ENCODE measurements at places on chromosomes 13 and 19.

- no peak for DNase-seq
Observed at GRCh38 chr13:19601749-19602725, 31.4 kb upstream of the MPHOSPH8 start.

GRCh38 chr19:50717026-50717723 is 2.4 kb downstream of the SHANK1 start:
- DNase-seq: no peak

DNA sequence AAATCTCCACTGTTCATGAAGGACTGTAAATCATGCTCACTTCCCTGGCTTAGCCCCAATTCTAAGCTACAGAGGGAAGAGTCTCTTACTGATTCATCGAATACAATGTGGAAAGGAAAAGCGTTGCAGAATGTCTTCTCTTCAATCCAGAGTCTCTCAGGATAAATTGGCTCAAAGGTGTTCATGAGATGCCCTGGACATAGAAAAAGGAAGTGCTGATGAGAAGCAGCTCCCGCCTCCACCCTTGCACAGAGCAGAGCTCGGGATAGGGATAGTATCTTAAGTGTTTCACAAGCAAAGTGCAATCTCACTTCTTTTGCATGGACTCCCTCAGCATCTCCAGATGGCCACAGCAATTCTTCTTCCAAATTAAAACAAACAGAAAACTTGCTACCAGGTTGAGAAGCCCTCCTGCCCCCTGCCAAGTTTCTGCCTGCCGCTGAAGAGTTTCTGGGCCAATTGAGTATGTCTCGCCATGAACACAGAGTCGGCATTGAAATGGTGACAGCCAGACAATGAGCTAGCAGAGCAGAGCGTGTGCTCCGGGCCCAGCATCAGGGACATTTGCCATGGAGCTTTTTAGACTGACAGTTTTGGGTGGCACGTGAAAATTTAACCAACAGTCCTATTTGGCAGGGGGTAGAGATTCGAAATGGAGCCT is 85.7 kb downstream of the C13orf42 start:
- no peak for DNase-seq

GRCh38 chr19:42401365-42402303 is 11.5 kb upstream of the CNFN start:
- DNase-seq: no peak

GRCh38 chr13:24450530-24450929 is 62.0 kb downstream of the PARP4 start:
- no peak for DNase-seq

GRCh38 chr19:10885201-10886169 is 14.1 kb downstream of the CARM1 start:
- no peak for DNase-seq

DNA sequence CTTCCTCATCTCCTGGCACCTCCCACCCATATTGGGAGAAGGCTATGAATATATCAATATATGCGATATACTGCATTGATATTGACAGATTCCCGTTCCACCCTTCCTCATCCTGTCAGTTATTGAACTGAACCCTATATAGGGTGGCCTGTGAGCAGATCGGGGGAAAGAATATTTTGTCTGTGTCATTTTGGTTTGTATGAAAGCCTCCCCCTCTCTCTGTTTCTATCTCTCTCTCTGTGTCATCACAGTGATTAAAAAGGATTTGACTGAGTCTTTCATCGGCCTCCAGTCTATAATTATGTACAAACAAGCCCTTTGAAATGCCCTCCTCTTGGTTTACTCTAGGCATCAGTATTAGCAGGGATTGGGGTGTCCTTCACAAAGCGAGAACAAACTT is 35.7 kb downstream of the RASL11A start:
- DNase-seq: no peak

DNA sequence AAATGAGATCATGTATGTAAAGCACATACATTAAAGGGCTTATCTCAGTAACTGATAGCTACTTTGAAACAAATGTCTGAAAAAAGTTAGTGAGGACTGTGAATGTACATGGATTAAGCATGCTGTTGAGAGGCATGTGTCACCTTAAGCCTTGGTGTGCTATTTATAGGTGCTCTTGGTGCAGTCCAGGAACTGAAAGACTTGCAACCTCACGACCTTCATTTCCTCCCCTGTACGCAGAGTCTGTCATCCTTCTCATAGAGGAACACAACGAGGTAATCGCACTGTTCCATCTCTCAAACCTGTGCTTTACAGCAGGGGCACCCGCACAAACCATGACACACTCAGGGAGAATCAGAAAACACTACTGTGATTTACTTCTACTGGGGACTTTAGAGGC is 65.6 kb downstream of the UFM1 start:
- DNase-seq: no peak

DNA sequence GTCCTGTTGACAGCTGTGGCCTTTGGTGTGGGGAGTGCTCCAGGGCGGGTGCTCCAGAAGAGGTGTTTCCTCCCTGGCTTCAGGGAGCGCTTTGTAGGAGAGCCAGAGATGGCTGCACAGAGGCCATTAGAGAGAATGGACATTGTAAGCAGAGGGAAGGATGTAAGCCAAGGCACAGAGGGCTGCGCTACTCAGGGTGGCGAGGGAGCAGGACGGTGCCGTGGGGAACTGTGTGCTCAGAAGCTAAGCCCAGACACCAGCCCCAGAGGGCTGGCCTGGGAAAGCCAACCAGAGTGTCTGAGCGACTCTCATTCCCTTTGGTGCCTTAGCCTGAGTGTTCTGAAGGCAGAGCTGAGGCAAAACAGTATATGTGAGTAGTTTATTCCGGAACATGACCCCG is 92.2 kb downstream of the TSHZ3 start:
- DNase-seq: no peak

GRCh38 chr13:113630296-113630695 is 27.7 kb downstream of the ATP4B start:
- DNase-seq: no peak

GRCh38 chr19:13835791-13836723 is 40.8 kb downstream of the ZSWIM4 start:
- no peak for DNase-seq

DNA sequence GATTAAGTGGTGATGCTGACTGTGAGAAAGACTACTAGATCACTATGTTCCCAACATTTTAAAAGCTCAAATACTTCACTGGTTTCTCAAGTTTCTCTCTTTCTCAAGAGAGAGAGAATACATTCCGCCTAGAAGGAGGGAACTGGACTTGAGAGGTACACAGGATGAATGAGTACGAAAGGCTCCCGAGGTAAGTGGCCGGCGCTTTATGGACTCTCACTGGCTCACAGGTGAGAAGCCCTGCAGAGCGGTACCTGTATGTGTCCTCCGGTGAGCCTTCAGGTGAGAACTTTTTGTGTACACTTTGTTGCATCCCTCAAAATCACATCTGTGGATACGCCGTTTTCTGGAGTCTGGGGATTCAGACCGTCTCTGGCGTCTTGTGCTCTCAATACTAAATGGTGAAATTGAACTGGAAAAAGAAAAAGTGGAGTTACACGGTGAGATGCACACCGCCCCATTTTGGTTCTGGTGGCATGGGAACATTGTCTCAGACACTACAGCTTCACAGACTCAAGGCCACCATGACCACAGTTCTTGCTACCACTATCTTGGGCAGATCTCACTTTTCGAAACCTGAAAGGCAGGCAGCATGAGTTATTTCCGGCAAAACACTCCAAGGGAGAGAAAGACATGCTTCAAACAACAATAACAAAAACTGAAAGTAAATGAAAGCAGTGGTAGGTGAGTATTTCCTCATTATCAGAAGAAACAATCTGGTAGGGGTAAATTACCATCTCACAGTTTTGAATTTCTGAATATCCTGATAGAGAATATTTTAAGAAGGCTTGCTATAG is 418.9 kb downstream of the KLF12 start:
- DNase-seq: no peak

DNA sequence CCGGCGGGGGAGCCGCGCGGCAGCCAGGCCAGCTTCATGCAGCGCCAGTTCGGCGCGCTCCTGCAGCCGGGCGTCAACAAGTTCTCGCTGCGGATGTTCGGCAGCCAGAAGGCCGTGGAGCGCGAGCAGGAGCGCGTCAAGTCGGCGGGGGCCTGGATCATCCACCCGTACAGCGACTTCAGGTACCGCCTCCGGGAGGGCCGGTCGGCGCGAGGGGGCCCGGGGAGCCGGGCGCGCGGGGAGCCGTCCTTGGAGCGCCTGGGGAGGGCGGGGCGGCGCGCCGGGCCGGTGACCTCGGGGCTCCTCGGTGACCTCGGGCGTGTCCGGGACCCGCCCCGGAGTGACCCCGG is 690 bp downstream of the HCN2 start:
- DNase-seq: no peak

GRCh38 chr19:10881403-10882107 is 10.2 kb downstream of the CARM1 start:
- DNase-seq: no peak

DNA sequence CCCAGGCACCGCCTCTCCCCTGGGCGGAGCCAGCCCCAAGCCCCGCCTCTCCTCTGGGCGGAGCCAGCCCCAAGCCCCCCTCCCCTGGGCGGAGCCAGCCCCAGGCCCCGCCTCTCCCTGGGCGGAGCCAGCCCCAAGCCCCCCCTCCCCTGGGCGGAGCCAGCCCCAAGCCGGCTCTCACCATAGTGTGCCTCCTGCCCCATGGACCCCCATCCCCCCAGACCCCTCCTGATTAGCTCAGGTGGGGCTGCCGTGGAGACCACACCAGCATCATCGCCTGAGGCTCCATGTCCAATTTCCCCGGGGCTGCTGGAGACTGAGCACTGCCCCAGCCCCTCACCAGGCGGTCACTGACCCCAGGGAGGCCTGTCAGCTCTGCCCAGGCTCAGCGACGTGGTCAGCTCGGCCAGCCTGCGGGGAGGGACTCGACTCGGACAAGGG is 4.2 kb upstream of the MADCAM1 start:
- DNase-seq: no peak

- no peak for DNase-seq
Observed at GRCh38 chr13:97495678-97496077, 61.7 kb downstream of the RAP2A start.

DNA sequence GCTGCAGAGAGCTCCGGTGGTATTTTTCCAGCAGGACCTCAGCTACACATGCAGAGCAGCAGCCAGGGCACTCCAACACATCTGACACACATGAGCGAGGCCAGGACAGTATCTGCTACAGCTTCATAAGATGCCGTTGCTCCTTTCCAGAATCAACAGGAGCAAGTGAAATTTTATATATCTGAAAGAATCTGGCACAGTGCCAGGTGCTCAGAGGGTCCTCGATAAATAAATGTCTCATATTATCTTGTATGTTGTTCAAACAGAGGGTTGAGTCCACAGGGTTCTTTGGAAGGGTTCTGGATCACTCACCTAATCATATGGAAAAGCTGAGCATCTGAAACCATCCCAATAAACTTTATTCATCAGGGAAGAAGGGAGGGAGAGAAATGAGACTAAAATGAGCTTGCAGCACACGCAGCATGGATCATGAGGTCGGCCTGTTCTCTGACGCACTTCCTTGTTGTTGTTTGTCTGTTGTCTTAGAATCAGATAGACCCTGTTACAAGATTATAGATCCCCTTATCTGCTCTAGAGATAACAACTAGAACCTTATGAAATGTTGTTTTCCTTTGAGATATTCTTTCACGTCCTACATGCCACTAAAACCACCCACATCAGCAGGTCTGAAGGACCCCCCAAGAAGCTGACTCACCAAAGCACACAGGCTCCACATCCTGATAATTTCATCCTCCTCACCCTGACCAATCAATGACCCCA is 3.2 kb upstream of the METTL21C start:
- DNase-seq: no peak

DNA sequence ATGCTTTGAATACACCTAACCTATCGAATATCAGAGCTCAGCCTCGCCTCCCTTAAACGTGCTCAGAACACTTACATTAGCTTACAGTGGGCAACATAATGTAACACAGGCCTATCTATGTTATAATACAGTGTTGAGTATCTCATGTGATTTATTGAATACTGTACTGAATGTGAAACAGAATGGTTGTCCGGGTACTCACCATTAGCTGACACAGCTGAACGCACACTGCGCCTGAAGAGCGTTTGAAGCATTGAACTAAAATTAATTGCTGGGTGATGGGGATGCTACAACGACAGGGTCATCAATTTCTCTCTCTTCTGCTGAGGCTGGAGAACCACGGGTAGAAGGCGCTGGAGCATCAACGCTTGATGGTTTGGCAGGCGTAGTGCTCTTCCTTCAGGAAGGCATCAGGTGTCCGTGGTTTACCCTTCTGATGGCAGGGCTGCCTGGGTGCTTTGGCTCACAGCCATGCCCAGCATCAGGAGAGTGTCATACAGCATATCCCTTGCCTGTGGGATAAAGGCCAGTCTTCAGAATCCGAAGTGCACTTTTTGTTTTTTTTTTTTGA is 46.9 kb upstream of the UBE2L5 start:
- no peak for DNase-seq

DNA sequence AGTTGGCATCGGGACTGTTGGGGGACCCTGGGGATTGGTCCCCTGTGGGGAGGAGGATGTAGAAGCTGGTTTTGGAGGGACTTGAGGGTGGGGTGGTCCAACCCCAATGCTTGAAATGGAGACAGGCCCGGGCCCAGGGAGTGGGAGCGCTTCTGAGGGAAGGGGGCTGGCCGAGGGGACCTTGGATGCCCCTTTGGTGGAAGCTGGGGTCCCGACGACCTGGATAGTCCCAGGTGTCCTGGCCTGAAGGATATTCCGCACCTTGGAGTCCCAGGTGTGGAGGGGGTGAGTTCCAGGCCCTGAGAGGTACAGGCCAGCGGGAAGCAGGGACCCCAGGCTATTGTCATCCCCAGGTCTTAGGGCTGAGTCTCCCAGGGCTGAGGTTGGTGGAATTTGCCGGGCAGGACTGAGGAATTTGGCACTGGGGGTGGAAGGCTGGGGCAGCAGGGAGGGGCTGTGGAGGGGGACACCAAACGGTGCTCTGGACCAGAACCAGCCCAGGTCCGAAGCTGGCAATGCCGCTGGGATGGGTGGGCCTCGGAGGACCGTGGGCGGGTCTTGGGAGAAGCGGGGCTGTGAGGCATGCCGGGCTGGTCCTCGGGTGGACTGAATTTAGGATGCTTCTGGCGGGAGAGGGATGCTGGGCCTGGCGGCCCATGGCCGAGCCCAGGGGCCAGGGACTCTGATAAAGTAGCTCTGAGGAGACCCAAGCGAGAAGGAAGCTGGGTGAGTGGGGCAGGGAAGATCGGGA is 1.8 kb downstream of the HDGFL2 start:
- no peak for DNase-seq

- no peak for DNase-seq
Observed at GRCh38 chr13:62110079-62110478, 694.4 kb upstream of the PCDH20 start.

DNA sequence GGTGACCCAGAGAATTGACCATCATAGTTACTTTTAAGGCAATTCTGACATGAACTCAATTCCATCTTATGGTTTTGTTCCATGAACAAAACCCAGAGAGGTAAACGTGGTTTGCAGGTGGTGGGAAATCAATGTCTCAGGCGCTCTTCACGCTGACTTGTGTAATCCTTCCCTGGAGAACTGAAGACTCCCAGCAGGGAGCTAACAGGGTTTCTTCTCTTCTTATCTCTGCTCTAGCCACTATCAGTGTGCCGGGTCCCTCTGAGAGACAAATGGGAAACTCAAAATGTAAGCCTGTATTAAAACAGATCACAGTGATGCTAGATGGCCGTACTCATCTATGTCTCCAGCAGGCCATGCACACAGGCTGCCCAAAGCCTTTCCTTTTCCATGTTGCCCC is 57.6 kb upstream of the ARGLU1 start:
- DNase-seq: no peak

- no peak for DNase-seq
Observed at GRCh38 chr13:52983836-52984235, 44.8 kb upstream of the OLFM4 start.

GRCh38 chr13:51935326-51936171 is 73.8 kb downstream of the CCDC70 start:
- DNase-seq: no peak

- DNase-seq: no peak
Observed at GRCh38 chr19:6822311-6822670, 49.8 kb downstream of the VAV1 start.

Data from iPS DF 6.9 (cell line).